A549 treated with CpdA at 1 μM for 4 hours (cell line): ENCODE measurements at places on chromosomes 13 and 19. TPM values are rescaled to one million over a fixed set of nuclear protein-coding genes. Genes with fewer than 3 reads are reported as not detected.

Gene EMC10
- total RNA-seq: 104 to 161 TPM (median 149 TPM) in 5 replicates

Gene LCP1
- 0.09 to 0.30 TPM (median 0.21 TPM) in 5 replicates for total RNA-seq

Gene ATP7B
- 1.6 to 2.6 TPM (median 2.5 TPM) in 5 replicates for total RNA-seq

Gene ZNF433
- total RNA-seq: not detected in 5 replicates

Gene NDFIP2
- 18.3 to 20.6 TPM (median 19.8 TPM) in 5 replicates for total RNA-seq

Gene ZNF296
- 5.1 to 9.5 TPM (median 8.6 TPM) in 5 replicates for total RNA-seq

Gene CLPTM1
- total RNA-seq: 127 to 184 TPM (median 178 TPM) in 5 replicates
